ENCODE measurements at places on chromosomes 11 and 22. TPM values are rescaled to one million over a fixed set of nuclear protein-coding genes. Genes with fewer than 3 reads are reported as not detected.

GRCh38 chr11:5722622-5723021, 13.6 kb upstream of the OR56B1 start:
- DNase-seq: no peak

Gene PATE1
- not detected for total RNA-seq

Gene OR2D2
- total RNA-seq: 0.20 TPM

DNA sequence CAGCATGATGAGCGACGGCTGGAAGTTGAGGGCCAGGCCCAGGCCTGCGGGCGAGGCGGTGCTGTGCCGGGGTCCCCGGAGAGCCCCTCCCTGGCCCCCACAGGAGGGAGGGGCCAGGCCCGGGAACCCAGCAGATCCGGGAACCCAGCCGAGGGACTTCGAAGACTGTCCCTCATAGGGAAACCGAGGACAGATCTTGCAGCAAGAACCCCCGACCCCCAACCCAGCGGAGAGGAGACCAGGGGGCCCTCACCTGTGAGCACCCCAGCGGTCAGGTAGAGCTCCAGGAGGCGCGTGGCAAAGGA, 2.4 kb downstream of the SLC16A8 start:
- DNase-seq: no peak

GRCh38 chr22:33875316-33875715, 45.0 kb downstream of the LARGE1 start:
- DNase-seq: no peak

Gene ADM2
- total RNA-seq: 12.8 TPM

DNA sequence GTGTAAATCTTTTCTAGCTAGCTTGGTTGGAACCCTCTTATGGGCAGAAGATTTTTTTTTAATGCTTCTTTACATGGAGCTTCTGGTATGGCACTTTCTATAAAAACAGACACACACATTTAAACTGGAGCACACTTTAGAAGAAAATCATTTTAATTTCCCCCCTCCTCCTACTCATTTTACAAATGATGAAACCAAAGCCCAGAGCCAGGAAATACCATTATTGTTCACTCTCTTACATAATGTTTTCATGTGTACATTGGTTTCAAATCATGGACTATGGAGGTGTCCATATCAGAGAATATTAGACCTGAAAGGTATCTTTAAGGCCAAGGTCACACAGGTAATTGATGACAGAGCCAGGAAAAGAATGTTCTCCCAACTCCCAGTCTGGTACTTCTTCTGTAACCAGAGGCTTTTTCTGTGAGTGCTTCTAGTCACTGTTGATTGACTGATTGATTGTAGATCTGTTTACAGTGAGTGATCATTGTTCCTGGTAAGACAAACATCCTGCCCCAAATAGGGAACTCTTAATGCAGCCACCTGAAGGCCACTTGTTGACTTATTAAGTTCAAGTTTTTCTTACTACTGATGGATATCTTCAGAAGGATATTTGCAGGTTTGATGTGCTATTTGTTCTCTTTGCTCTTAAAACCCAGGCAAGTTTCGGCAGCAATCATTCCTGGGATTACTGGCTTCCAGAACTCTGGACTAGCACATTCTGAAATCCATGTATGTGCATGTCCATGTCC, 26.8 kb upstream of the ME3 start:
- DNase-seq: no peak

- DNase-seq: no peak
These were observed 46.4 kb downstream of the IGLL5 start for GRCh38 chr22:22933807-22934542.

Gene NDUFV1
- 242 TPM for total RNA-seq

DNA sequence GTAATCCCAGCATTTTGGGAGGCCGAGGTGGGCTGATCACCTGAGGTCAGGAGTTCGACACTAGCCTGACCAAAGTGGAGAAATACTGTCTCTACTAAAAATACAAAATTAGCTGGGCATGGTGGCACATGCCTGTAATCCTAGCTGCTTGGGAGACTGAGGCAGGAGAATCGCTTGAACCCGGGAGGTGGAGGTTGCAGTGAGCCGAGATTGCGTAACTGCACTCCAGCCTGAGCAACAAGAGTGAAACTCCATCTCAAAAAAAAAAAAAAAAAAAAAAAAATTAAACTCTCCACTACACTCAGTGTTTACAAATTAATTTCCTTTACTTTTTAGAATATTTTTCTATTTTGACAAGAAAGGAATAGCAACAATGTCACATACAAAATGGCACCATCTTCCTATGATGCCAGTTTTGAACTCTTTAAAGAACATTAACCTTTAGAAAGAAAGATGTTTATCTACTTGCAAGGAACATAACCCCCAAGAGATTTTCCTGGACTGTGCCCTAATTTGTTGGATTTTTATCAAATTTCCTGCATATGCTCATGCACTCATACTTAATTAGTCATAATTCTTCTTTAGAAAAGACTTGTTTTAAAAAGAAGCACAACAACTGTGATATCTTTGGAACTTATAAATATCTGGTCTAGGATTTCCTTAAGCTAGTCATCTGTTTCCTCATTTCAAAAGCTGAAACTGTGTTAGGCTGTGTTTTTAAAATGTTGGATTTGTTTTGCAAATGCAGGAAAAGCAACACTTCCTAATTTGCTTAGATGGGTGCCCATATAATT, 22.6 kb upstream of the HIPK3 start:
- no peak for DNase-seq

DNA sequence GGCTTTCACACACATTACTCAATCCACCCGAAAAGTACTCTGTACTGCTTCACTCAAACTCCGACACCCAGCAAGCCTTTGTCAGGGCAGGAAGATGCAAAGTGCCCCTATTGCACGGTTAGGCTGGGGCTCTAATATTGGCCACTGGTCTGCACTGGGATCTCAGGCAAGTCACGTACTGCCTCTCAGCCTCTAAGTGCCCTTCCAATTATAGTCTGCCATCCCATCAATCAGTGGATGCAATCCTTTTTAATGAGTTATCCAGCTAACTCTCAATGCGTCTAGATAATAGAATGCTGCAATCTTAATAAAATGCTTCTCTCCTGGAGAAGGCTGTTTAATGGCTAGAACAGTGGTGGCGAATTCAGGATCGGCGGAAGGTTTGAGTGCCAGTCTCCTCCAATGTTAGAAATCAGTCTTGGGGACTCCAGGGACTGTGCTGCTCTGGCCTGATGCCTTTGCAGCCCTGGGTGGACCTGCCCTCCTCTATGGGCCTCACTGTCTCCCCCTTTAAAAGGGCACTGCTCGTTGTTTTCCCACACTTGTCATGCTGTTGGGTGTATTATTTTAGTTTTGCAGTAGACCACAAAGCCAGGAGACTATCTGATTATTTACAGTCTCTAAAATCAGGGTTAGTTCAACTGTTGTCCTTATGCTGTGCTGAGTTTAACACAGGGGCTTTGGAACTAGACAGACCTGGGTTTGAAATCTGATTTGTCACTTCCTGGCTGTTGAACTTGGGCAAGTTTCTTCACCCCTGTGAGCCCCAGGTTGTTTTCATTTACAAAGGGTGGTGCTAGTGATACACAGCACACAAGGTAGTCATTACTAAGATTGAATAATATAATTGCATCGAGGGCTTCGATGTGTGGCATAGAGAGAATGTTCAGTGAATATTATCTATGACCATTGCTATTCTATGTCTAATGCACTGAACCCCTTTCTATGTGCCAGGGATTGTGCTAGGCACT, 36.7 kb downstream of the CLMP start:
- DNase-seq: no peak

GRCh38 chr11:80188076-80188627, 747.3 kb upstream of the TENM4 start:
- DNase-seq: no peak

GRCh38 chr11:33730716-33731115, 5.5 kb downstream of the CD59 start:
- DNase-seq: no peak

Gene NRGN
- total RNA-seq: 33.3 TPM

GRCh38 chr11:15930442-15931025, 425.8 kb downstream of the SOX6 start:
- DNase-seq: no peak

- no peak for DNase-seq
These were observed 6.7 kb downstream of the OR6M1 start for GRCh38 chr11:123799438-123799837.

Gene BLID
- 8.9 TPM for total RNA-seq

DNA sequence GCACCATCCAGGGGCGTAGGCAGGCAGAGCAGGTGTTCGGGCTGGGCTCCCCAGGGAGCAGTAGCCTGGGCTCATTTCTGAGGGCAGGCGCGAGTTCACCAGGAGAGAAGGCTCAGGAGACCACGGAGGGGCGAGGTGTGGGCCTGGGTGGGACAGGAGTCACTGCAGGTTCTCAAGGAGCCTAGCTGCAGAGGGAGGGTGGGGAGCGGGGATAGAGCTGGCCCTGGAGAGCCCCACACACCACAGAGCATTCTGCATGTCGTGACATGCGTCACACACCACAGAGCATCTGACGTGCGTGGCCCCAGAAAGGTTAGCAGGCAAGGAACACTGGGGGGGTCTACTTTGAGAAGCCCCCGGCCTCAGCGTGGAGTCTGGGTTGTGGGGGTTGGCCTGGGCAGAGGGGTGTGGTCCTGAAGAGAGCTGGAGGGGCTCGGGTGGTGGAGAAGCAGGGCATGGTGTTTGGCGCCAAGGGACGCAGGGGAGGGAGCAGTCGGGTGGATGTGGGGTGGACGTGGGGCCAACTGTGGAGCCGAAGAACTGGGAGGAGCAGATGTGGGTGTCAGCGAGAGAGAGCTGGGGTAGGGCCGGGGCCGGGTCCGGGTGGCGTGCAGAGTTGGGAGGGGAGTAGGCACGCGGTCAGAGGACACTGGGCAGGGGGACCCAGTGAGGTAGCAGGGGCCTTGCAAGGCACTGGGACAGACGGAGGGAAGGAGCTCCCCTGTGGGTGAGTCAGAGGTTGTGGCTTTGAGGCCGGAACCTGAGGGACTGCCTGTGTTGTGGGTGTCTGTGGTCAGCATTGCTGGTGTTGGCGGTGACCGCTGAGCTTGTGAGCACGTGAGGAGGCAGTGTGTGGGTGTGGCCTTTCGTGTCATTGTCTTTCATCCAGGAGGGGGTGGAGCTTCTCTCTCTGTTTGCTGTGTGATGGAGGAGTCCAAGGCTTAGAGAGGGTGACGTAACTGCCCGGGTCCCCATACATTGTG, 25.5 kb downstream of the CTTN start:
- no peak for DNase-seq

Measured in HCT116 (cell line).